ENCODE measurements at places on chromosomes 3 and 15. TPM values are rescaled to one million over a fixed set of nuclear protein-coding genes. Genes with fewer than 3 reads are reported as not detected.

DNA sequence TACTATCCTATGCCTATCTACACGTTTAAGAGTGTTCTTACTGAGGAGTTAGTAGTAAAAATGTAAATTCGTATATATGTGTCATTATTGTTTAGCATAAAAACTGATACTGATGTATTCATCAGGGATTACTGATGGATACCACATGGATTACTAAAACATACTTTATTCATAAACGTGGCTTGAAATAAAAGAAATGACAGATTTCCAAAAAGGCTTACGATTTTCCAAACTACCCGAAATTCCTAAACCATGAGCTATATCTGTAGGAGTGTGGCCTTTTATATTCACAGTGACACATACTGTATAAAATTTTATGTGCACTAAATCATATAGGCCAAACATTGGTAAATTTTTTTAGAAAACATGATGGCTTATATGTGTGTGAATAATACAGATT, 6.9 kb downstream of the TSC22D2 start:
- H3K4me1 ChIP-seq: peaks cover 51% of the 10 kb centered on the region
- no peak overlapping the region for H3K4me3 ChIP-seq
- H3K27ac ChIP-seq: no peak overlapping the region
- H3K36me3 ChIP-seq: no peaks in the 10 kb centered on the region

DNA sequence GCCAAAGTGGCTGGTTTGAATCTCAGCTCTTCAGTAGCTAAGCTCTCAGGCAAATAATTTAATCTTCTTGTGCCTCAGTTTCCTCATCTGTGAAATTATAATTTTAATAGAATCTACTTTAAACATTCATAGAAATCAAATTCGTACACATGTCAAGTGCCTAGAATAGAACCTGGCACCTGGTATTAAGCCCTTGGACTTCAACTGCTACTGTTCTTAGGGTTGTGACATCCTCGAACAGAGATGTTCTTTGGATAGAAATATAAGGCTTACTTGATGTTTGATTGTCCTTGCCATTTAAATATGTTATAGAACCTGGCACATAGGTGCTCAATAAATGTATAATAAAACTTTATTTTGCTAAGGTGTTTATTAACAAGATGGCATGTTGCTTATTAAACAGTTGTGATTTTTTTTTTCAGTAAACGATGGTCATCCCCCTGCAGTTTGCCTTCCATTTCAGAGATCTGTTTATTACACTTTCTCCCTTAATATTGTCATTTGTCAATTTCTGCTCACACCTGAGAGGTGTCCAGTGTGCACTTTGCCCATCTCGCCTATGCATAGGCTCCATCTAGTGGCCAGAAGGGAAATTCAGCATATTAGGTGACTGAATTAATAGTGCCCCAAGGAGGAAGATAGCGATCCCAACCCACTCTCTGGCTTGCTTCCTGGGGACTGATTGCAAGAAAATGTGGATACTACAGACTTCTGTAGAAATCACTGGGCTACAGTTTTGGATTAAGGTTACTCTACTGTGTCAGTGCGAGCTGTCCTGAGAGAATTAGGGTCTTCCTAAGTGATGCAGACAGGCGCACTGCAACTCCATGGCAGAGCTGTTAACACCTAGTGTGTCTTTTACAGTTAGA, 10.7 kb downstream of the IGF1R start:
- H3K27ac ChIP-seq: no peak overlapping the region
- H3K36me3 ChIP-seq: no peaks in the 10 kb centered on the region
- H3K4me1 ChIP-seq: peaks cover 17% of the 10 kb centered on the region
- H3K4me3 ChIP-seq: no peak overlapping the region
- DNase-seq: peak; percentile 33
- H3K27me3 ChIP-seq: no peaks in the 10 kb centered on the region

The GMPS gene
- total RNA-seq: 29.4 TPM

GRCh38 chr15:98668566-98669308, 20.4 kb downstream of the IGF1R start:
- no peaks in the 10 kb centered on the region for H3K36me3 ChIP-seq
- no peak for DNase-seq
- peaks cover 31% of the 10 kb centered on the region for H3K4me1 ChIP-seq
- no peak overlapping the region for H3K4me3 ChIP-seq
- peak overlapping the region; percentile 53 for H3K27ac ChIP-seq

DNA sequence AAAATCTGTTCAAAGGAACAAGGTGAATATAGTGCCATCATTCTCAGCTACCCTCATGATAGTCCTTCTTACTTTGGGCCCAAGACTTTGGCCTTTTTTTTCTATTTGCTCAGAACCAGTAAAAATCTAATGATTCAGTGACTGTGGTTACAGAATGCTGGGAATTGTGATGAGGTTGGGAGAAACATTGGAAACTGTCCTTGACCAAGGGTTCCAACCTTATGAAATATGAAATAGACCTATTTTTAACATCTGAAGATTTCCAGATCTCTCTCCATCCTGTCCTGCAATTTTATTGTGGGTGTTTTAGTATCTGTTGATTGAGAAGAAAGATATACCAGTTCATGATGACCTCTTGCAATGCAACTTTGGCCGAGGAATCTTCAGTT, 34.9 kb downstream of the TMEM45A start:
- H3K36me3 ChIP-seq: no peaks in the 10 kb centered on the region
- H3K4me3 ChIP-seq: no peak overlapping the region
- H3K27me3 ChIP-seq: no peaks in the 10 kb centered on the region
- DNase-seq: no peak
- H3K4me1 ChIP-seq: no peaks in the 10 kb centered on the region

DNA sequence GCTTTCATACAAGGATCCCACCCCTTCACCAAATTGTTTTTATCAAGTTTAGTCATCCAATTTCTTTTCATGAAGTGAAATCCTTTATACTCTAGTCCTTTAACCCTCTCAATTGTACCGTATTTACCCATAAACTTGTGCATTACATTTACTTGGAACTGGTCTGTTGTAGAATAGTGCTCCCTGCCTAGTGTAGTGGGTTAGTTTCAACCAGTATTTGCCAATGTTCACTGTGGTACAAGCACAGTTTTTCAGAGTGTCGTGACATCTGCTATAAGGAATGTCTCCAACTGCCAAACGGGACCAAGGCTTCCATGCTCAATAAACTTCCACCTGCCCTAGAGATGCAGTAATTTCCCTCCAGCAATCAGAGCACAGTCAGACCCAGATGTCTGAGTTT, 211.9 kb downstream of the KCNAB1 start:
- H3K27ac ChIP-seq: no peak overlapping the region
- no peaks in the 10 kb centered on the region for H3K36me3 ChIP-seq
- no peak for DNase-seq
- no peak overlapping the region for H3K4me3 ChIP-seq
- no peaks in the 10 kb centered on the region for H3K4me1 ChIP-seq
- no peaks in the 10 kb centered on the region for H3K27me3 ChIP-seq

GRCh38 chr3:154316974-154317767, 7.1 kb downstream of the DHX36 start:
- no peak for DNase-seq
- H3K27ac ChIP-seq: no peak overlapping the region
- peaks cover 4% of the 10 kb centered on the region for H3K36me3 ChIP-seq
- no peak overlapping the region for H3K4me3 ChIP-seq
- no peaks in the 10 kb centered on the region for H3K27me3 ChIP-seq

DNA sequence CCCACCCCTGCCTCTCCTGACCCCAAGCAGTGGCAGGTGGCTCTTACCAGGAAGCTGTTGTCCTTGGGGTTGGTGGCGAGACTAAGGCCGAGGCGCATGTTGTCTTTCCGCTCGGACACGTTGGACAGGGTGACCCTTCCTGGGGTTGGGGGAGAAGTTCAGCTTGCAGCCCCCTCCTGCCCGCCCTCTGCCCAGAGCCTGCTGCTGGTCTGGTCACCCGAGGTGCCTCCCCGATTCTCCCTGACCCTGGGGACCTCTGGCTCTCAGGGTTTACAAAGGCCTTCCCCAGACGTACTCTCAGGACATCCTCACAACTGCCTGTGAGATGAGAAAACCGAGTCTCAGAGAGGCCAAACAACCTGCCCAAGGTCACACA, 67.3 kb downstream of the ITGA11 start:
- DNase-seq: no peak
- no peaks in the 10 kb centered on the region for H3K36me3 ChIP-seq
- H3K27ac ChIP-seq: no peak overlapping the region
- H3K4me1 ChIP-seq: no peaks in the 10 kb centered on the region
- H3K27me3 ChIP-seq: no peaks in the 10 kb centered on the region
- H3K4me3 ChIP-seq: no peak overlapping the region

DNA sequence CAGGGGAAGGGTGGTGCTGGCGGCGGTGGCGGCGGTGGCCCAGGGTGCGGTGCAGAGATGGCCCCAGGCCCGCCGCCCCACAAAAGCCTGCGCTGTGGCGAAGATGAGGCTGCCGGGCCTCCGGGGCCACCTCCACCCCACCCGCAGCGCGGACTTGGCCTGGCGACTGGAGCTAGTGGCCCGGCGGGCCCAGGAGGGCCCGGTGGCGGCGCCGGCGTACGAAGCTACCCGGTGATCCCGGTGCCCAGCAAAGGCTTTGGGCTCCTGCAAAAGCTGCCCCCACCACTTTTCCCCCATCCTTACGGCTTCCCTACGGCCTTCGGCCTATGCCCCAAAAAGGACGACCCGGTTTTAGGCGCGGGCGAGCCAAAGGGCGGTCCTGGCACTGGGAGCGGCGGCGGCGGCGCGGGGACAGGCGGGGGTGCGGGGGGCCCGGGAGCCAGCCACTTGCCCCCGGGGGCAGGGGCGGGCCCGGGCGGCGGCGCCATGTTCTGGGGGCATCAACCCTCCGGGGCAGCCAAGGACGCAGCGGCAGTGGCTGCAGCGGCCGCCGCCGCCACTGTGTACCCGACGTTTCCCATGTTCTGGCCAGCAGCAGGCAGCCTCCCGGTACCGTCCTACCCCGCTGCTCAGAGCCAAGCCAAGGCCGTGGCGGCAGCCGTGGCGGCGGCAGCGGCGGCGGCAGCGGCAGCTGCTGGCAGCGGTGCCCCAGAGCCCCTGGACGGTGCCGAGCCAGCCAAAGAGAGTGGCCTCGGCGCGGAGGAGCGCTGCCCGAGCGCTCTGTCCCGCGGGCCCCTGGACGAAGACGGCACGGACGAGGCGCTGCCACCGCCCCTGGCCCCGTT, 1.6 kb downstream of the SKOR1 start:
- no peak for DNase-seq
- H3K36me3 ChIP-seq: no peaks in the 10 kb centered on the region
- H3K27me3 ChIP-seq: peaks cover 71% of the 10 kb centered on the region

The RAB6B gene
- total RNA-seq: 3.8 TPM

The ADCY5 gene
- total RNA-seq: 6.0 TPM

- H3K27ac ChIP-seq: no peak overlapping the region
- no peaks in the 10 kb centered on the region for H3K4me1 ChIP-seq
- H3K27me3 ChIP-seq: no peaks in the 10 kb centered on the region
Measured at GRCh38 chr15:69009341-69009740, 5.2 kb upstream of the NOX5 start.

- H3K4me3 ChIP-seq: no peak overlapping the region
- no peaks in the 10 kb centered on the region for H3K27me3 ChIP-seq
- no peak overlapping the region for H3K27ac ChIP-seq
- no peak for DNase-seq
Measured at GRCh38 chr15:80026310-80026709, 33.2 kb upstream of the ZFAND6 start.

DNA sequence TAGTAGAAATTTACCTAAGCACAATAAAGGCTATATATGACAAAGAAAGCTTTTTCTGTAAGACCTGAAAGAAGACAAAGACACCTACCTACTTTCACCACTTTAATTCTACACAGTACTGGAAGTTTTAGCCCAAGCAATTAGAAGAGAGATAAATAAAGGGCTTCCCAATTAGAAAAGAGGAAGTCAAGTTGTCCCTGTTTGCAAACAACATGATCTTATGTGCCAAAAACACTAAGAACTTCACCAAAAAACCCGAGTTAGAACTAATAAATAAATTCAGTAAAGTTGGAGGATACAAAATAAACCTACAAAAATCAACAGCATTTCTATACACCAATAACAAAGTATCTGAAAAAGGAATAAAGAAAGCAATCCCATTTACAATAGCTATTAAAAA, 190.9 kb downstream of the NR2F2 start:
- peaks cover 5% of the 10 kb centered on the region for H3K4me1 ChIP-seq
- H3K4me3 ChIP-seq: no peak overlapping the region

- H3K4me1 ChIP-seq: no peaks in the 10 kb centered on the region
- H3K4me3 ChIP-seq: no peak overlapping the region
- H3K27me3 ChIP-seq: no peaks in the 10 kb centered on the region
- no peak overlapping the region for H3K27ac ChIP-seq
- no peak for DNase-seq
Measured at GRCh38 chr3:111999484-112000324, 982 bp downstream of the TAGLN3 start.

DNA sequence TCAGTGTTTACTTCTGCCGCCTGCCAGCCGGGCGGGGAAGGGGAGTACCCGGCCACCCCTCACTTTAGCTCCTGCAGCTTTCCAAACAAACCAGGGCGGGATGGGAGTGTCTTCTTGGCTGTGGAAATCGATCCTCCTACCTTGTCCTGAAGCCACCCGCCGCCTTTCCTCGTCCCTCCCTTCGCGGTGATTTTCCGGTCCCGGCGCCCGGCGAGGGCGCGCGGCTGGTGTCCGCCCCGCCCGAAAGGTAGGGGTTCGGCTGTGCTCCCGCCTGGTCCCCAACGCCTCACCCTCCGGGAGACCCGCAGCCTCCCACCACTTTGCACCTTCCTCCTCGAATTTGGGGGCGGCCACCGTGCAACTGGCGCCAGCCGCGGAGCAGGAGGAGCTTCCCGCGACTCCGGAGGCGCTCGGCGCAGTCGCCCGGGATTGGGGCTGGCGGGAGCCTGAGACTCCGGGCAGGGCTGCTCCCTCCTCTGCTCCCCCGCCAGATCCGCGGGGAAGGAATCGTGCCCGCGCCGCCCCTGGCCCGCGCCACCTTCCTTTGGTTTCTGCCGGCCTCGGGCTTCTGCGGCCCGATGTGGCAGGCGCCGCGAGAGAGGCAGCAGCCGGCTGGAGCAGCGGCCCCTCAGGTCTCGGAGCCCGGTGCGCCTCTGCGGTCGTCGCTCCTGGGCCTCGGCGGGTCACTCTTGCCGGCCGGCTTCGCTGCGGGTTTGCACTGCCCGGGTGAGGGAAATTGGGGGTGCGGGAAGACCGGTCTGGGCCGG, 30.7 kb upstream of the ST3GAL6 start:
- no peaks in the 10 kb centered on the region for H3K36me3 ChIP-seq
- no peaks in the 10 kb centered on the region for H3K27me3 ChIP-seq
- H3K27ac ChIP-seq: peak overlapping the region; percentile 69

DNA sequence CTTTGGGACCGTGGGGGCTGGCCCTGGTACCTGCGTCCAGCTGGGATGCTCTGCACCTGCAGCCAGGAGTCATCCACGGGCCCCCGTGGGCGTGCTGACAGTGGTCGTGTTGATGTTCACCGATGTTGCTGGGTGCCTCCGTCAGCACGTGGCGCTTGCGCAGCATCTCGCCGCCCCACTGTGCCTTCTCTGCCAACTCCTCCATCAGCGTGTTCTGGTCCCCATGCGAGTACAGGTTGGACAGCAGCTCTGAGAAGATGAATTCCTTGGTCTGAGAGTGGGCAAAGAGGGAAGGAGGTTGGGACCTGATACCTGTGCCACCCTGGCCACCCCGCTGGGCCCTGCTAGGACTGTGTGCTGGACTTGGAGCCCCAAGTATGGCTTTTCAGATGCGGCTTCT, 61.4 kb downstream of the ADAMTS7 start:
- H3K4me1 ChIP-seq: no peaks in the 10 kb centered on the region
- peak; percentile 45 for DNase-seq

The PLSCR5 gene
- not detected for total RNA-seq

The CLSTN2 gene
- total RNA-seq: 2.4 TPM

- peak overlapping the region; percentile 77 for H3K27ac ChIP-seq
- H3K27me3 ChIP-seq: no peaks in the 10 kb centered on the region
Measured at GRCh38 chr15:96325541-96326327, 4.8 kb upstream of the NR2F2 start.

- H3K36me3 ChIP-seq: no peaks in the 10 kb centered on the region
- no peak for DNase-seq
- no peak overlapping the region for H3K27ac ChIP-seq
- no peaks in the 10 kb centered on the region for H3K27me3 ChIP-seq
Measured at GRCh38 chr3:160012108-160012507, 23.5 kb downstream of the IL12A start.

Measured in pancreas (tissue), 10 donors.